ENCODE measurements at places on chromosomes 2 and 18. TPM values are rescaled to one million over a fixed set of nuclear protein-coding genes. Genes with fewer than 3 reads are reported as not detected.

- DNase-seq = peak; percentile 74
- no peak overlapping the region for H3K27ac ChIP-seq
These were observed 27.8 kb upstream of the GAREM2 start for GRCh38 chr2:26144953-26145680.

DNA sequence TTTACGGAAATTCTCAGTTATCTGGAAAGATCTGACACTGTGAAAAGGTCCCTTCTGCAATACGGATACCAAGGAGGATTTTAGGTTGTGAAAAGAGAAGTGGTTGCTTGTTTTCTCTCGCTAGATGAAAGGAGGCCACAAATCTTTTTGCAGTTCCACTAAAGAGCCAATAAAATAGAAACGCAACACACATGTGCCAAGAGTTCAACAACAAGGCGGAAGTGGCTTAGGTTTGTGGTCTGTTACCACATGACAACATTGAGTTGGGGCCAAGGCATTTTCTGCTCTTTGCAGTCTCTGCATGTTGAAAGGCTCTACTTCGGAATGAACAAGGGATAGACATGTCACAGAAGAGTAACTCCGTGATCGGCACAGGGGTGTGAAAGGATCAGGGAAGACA is 115.7 kb upstream of the OSR1 start:
- no peaks in the 10 kb centered on the region for H3K36me3 ChIP-seq
- no peak overlapping the region for H3K27ac ChIP-seq
- DNase-seq = no peak
- no peaks in the 10 kb centered on the region for H3K27me3 ChIP-seq
- no peak overlapping the region for H3K4me3 ChIP-seq
- H3K4me1 ChIP-seq = peaks cover 24% of the 10 kb centered on the region

The SERPINB3 gene
- total RNA-seq = 0.11 TPM

- peak; percentile 90 for DNase-seq
- peaks cover 99% of the 10 kb centered on the region for H3K27me3 ChIP-seq
- 0 out of 2 replicates have a peak, but pooled peaks cover 7% of the 10 kb centered on the region for H3K36me3 ChIP-seq
- peak overlapping the region; percentile 64 for H3K4me3 ChIP-seq
- peaks cover 60% of the 10 kb centered on the region for H3K4me1 ChIP-seq
These were observed 7.9 kb downstream of the PAX3 start for GRCh38 chr2:222290736-222291484.

The CNRIP1 gene
- total RNA-seq = 1.6 TPM

GRCh38 chr2:101461381-101461780 is 13.5 kb downstream of the RFX8 start:
- H3K4me3 ChIP-seq = no peak overlapping the region
- peaks cover 11% of the 10 kb centered on the region for H3K4me1 ChIP-seq
- H3K36me3 ChIP-seq = no peaks in the 10 kb centered on the region
- no peak for DNase-seq

- no peak overlapping the region for H3K4me3 ChIP-seq
- peak; percentile 83 for DNase-seq
- no peak overlapping the region for H3K27ac ChIP-seq
- H3K27me3 ChIP-seq = peaks cover 60% of the 10 kb centered on the region
These were observed 6.5 kb upstream of the WNT6 start for GRCh38 chr2:218852911-218853667.

The SLC5A6 gene
- total RNA-seq = 80.8 TPM

The CCNYL1 gene
- total RNA-seq = 31.6 TPM

- no peak for DNase-seq
- H3K36me3 ChIP-seq = no peaks in the 10 kb centered on the region
- H3K27me3 ChIP-seq = no peaks in the 10 kb centered on the region
- H3K27ac ChIP-seq = peak overlapping the region; percentile 62
- H3K4me1 ChIP-seq = peaks cover 37% of the 10 kb centered on the region
These were observed 1.1 kb downstream of the ITGAV start for GRCh38 chr2:186590759-186591505.

- no peak overlapping the region for H3K4me3 ChIP-seq
- H3K27me3 ChIP-seq = no peaks in the 10 kb centered on the region
- DNase-seq = no peak
- H3K36me3 ChIP-seq = no peaks in the 10 kb centered on the region
- H3K27ac ChIP-seq = no peak overlapping the region
- peaks cover 20% of the 10 kb centered on the region for H3K4me1 ChIP-seq
These were observed 479.2 kb downstream of the RIT2 start for GRCh38 chr18:42636309-42636708.

The C2orf78 gene
- 0.37 TPM for total RNA-seq

DNA sequence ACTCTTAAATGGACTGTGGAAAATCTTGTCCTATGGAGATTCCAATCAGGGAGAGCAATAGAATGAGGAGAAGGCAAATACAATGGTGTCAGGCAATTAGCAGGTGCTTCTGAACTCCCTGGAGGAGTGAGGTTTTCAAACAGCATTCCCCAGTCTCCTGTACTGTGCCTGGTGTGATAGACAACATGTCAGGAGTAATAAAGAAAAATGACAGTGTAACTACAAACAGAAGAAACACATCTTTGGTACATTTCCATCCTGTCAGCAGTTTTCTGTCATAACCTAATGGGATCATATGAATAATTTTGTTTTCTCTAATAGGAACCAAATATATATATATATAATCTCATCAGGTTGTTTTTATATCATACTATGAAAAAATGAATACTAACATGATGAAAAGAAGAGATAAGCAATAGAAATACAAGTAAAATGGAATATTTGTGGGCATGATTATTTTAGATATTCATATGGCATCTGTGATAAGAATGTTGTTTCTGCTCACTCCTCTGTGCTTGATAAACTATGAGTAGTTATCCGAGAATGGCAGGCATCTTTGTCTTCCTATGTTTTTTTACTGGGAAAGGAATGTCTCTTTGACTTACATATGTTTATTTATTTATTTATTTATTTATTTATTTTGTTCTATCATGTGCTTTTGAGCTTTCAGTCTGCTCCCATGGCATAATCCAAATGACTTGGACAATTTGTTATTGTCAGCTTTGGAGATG is 441.7 kb downstream of the TXNL1 start:
- no peaks in the 10 kb centered on the region for H3K27me3 ChIP-seq
- H3K4me3 ChIP-seq = no peak overlapping the region
- no peak overlapping the region for H3K27ac ChIP-seq
- no peak for DNase-seq

The SERPINB4 gene
- total RNA-seq = 0.53 TPM

- no peaks in the 10 kb centered on the region for H3K27me3 ChIP-seq
- DNase-seq = no peak
- peaks cover 4% of the 10 kb centered on the region for H3K36me3 ChIP-seq
- H3K27ac ChIP-seq = no peak overlapping the region
- no peak overlapping the region for H3K4me3 ChIP-seq
These were observed 181.4 kb upstream of the MSH6 start for GRCh38 chr2:47601568-47601967.

The RAMP1 gene
- total RNA-seq = 1.2 TPM

GRCh38 chr2:43707255-43708015 is 31.2 kb upstream of the C1GALT1C1L start:
- H3K27me3 ChIP-seq = no peaks in the 10 kb centered on the region
- DNase-seq = no peak
- H3K27ac ChIP-seq = no peak overlapping the region
- peaks cover 3% of the 10 kb centered on the region for H3K4me1 ChIP-seq

The CHST9 gene
- total RNA-seq = 16.8 TPM

GRCh38 chr2:120246546-120247300 is 5.9 kb upstream of the RALB start:
- H3K36me3 ChIP-seq = no peaks in the 10 kb centered on the region
- no peak overlapping the region for H3K27ac ChIP-seq
- no peak overlapping the region for H3K4me3 ChIP-seq
- peaks cover 42% of the 10 kb centered on the region for H3K27me3 ChIP-seq

DNA sequence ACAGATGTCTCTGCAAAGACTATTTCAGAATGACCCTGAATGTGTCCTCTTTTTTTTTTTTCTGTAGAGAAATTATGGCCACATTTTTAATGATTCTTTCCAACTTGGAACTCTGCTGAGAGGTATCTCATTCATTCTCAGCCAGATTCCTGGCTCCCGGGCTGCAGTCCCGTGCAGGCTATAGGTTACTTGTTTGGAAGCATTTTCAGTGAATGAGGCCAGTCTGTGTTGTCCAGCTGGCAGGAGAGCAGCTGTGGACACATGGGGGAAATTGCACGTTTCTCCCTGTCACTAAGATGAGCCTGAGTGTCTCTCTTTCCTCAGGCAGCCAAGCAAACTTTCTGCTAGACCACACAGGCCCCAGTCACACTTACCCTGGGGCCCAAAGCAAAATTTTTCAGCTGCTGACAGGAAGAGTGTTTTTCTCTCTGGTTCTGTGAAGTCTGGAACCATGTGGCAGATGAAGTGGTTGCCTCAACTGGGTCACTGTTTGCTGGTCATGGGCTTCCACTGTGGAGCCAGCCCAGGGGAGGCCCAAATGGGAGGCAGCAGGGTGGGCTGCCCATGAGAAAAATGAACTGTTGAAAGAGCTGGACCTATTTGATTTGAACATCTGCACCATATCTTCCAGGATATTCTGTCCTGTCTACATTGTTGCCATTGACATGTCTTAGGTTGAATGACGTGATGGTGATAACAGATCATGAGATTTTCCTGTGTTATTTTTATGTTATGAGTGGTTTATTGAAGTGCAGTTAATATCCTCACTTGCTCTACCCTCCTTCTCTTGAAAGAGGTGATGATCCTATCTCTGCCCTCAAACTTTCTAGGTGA is 431.2 kb downstream of the LPIN1 start:
- no peaks in the 10 kb centered on the region for H3K27me3 ChIP-seq
- H3K27ac ChIP-seq = no peak overlapping the region
- DNase-seq = no peak
- no peak overlapping the region for H3K4me3 ChIP-seq

The TEX44 gene
- total RNA-seq = not detected

The TRABD2A gene
- total RNA-seq = 7.5 TPM

DNA sequence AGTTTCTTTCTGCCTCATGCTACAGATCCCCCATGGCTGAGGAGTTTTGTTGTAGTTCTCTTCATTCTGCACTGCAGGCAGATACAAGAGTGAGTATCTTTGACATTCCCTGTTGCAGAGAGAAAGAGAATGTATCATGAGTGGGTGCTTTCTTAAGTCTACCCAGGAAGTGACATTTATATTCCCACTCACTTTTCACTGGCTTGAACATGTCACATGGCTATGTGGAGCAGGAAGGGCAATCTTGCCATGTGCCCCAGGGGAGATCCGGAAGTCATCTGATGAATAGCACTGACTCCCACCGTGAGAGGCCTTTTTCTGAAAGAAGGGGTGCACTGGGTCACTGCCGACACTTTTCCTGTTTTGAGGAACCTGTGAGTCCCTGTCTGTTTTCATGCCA is 66.4 kb upstream of the BOD1L2 start:
- H3K27ac ChIP-seq = no peak overlapping the region
- peaks cover 44% of the 10 kb centered on the region for H3K4me1 ChIP-seq
- H3K4me3 ChIP-seq = no peak overlapping the region

The CAPN14 gene
- 0.11 TPM for total RNA-seq

DNA sequence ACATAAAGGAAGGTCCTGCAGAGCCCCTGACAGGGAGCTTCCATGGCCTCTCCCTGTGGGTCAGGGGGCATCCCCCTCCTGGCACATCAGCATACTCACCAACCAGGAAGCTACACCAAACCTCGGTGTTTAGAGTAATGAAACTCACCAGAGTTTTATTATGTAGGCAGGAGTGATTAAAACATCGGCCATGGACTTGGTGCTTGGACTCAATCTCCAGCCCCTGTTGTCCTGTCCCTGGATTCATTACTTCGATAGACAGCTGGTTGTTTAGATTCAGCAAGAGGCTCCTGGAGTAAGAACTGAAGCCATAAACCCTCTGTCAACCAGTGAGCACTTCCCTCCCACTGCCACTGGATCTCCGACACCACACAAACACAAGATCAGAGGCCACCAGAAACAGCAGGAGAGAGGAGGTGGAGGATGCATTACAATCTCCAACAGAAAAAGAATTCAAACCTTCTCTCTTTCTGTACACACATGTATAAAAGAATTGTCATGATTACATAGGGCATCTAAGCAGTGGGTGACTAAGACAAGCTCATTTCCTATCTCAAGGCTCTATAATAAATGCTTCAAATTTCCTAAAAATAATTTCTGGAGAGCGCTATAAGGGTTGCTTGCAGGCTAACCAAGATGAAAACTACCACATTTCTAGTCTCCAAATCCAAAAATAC is 27.2 kb downstream of the TBC1D8 start:
- peaks cover 60% of the 10 kb centered on the region for H3K4me1 ChIP-seq
- H3K27me3 ChIP-seq = no peaks in the 10 kb centered on the region
- peaks cover 3% of the 10 kb centered on the region for H3K36me3 ChIP-seq
- H3K27ac ChIP-seq = no peak overlapping the region
- no peak for DNase-seq

The DLGAP1 gene
- 24.0 TPM for total RNA-seq

Data from WTC11 (cell line).